ENCODE measurements at places on chromosomes 2 and 18.

DNA sequence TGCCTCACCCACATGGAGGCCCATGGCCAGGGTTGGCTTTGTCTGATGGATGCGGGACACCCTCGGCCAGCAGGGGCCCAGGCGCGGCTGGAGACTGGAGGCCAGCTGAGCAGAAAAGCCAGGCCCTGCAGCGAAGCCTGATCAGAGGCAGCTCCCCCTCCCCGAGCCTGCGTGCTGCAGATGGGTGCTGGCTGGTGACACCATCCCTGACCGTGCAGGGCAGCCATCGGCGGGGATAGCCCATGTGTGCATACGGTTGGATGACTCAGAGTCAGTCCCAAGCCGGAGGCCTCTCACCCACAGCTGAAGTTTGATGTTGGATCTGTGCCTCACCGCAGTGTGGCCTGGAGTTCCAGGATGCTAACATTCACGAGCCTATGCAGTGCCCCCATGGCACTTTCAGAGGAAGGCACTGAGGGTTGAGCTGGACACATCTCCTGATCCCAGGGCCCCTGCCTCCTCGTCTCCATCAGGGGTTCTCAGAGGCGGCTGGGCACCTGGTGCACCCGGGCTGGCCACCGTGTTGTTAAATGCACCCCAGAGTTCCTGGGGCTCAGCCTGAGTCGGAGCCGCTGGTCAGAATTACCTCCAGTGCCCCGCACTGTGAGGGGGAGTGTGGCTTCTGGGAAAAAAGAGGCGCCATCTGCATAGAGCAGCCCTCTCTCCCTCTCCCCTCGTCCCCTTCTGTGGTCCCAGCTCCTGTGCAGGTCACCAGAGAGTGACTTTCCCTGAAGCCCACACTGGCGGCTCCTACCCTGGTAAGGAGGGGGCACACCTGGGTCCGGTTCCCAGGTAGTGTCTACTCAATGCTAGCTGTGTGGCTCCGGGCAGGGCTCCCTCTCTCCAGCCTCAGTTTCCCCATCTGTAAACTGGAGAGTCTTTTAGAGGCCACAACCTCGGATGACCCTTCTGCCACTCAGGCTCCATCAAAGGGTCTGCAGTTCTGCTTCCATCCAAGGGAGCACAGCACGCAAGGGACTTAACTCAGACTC is 19.4 kb upstream of the KIF1A start:
- no peak for DNase-seq

- DNase-seq = peak; percentile 36
These were observed 64.9 kb upstream of the OTOS start for GRCh38 chr2:240205348-240205747.

- no peak for DNase-seq
These were observed 204.6 kb downstream of the TRIB2 start for GRCh38 chr2:12921321-12921720.

DNA sequence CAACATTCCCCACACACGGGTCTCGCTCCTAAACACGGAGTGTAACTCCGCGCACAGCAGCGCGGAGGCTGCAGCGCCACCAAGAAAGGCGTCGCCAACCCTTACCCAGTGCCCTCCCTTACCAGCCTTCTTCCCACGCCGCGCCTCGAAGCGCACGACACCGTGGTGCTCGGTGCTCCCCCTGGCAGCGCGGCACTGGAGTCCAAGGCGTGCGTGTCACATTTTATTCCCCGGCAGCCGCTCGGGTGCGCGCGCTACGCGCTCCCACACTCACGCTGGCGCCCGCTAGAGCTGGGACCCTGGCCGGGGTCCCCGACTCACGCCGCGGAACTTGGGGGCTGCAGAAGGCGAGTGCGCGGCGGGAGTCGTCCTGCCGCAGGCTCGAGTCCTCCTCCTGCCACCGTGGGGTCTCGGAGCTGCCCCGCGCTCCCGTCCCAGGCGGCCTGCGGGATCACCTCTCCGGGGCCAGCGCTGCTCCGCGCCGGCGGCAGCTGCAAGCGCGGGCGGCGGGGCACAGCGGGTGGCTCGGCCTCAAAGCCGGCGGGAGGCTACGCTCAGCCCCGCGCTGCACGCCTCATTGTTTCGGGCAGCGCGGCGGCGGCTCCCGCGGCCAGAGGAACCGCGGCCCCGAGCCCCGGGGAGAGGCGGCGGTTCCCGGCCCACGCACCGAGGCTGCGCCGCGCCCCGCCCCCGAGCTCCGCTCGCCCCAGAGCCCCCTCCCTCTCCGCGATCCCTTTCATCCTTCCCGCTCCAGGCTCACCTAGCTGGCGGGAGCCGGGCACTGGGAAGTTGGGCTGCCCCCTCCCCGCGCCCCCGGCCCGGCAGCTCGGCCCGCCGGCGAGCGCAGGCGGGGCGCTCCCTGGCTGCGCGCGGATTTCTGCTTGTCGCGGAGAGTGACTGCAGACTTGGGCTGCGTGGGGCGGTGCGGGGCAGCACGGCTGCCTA is at the start of gene ST6GAL2:
Gene ST6GAL2 (minus strand): TSS at position 197 of the 945 bp plus-strand sequence. CDS start 42,190 bp downstream, outside the sequence.
- DNase-seq = no peak

DNA sequence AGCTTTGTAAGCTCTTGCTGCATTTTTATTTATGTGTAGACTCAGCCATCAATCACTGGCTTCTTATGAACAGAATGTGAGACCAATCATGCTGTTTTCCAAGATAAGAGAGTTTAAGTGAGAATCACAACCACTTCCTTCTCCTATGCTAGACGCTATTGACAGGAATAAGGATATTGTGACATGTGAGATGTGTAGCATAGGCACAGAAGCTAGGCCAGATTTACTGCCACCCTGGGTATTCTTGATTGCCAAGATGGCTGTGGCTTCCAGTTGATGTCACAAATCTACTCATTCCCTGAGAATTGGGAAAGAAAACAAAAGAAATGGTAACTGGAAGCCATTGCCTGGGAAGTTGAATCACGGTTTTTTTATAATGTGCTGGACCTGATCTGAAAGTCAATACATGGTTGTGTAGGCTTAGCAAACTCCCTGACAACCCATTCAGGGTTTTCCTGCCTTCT is 49.9 kb downstream of the RAB27B start:
- no peak for DNase-seq

DNA sequence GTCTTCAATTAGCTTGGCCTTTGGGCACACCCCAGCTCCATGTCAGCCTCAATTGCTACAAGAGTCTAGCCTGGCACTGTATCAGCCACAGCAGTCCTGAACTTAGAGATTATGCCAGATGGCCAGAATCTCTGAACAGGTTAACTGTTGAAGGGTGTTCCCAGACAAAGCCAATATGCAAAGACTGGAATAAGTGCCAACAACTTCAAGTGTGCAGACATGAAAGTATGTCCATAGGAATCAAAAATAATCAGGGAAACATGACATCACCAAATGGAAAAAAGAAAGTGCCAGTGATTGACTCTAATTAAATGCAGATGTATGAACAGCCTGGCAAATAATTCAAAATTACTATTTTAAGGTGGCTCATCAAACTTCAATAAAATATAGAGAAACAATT is 98.5 kb upstream of the DOCK10 start:
- DNase-seq = no peak

DNA sequence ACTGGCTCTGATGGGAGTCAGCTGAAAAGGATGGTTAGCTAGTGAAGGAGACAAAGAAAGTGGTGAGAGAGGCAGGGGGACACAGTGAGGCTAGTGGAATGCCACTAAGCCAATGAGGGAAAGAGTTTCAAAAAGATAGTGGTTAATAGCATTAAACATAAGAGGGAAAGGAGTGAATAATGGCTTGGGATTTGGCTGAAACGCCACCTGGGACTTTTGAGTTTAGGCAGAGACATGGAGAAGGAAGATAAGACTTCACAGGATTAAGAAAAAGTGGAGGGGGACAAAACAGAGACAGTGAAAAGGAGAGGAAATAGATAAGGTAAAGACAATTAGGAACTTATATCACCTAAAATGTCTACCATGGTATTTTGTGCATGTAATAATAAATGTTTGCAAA is 6.9 kb downstream of the CD28 start:
- no peak for DNase-seq

All from stimulated activated CD8-positive, alpha-beta memory T cell treated with anti-CD3 and anti-CD28 coated beads, Interleukin-7, amount 100 ng/mL, for 24 hours (primary cell).